ENCODE measurements at places on chromosomes 16 and 17.

DNA sequence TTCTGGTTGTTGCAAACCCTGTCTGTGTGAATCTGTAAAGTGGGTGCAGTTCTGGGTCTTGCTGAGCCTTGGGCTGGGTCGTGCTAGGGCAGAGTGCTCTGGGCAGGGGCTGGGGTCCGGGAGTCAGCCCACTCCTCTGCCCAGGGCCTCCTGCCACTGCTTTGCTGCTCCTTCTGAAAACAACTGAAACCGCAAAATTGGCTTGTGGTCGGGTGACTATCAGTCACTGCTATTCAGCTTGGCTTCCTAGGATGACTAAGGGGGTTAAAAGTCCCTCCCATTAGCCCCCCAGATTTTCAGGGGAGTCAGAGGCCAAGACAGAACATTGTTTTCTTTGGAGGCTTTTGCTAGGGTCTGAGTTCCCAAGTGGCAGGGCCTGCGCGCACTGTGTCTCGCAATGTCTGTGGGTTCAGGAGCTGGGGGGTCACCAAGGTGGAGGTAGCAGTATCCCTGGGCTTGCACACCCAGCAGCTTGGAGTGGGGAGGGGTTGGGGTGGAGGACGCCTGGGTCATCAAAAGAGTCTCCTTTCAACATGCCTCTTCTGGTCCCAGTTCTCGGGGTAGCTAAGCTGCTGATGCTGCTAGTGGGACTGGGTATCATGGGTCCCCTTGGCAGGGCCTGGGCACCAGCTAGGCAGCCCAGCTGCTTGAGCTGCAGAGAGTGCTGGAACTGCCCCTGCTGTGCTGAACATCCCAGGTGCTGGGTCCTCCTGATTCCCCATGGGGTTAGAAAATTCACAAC lies 13.5 kb upstream of the TBX21 start:
- no peak for DNase-seq

- peak; percentile 48 for DNase-seq
These were observed 1.4 kb downstream of the YPEL2 start for GRCh38 chr17:59332749-59333377.

- peak; percentile 97 for DNase-seq
These were observed 273.0 kb upstream of the TBX2 start for GRCh38 chr17:61126473-61127249.

DNA sequence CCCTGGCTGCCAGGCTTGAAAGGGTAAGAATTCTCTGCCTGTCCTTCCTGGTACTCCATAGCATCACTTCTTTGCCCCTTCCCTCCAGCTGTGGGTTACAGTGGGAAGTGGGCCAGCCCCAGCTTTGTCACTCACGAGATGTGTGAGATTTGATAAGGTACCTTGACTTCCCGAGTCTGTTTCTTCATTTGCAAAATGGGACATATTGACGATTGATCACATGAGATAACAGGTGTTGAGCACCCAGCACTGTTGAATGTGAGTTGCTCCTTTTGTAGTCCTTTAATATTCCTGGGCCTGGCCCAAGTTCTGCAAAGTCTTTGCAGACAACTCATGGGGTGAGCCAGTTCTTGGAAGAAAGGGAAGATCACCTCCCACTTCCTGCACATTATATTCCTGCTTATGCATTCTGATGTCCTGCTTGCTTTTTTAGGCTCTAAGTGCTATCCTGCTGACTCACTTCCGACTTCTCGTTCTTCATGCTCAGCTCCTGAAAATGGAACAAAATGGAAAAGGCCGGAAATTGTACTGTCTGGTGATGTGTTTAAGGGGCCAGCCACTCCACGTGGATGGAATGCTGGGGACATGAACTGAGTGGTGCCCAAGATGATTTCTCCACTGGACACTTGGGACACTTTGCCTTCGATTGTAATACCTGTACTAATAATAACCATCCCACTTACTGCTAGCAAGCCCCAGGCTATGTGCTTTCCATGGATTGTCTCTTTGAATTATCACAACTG lies 8.3 kb upstream of the NLK start:
- no peak for DNase-seq

- peak; percentile 72 for DNase-seq
These were observed 323 bp downstream of the ST3GAL2 start for GRCh38 chr16:70438585-70438968.

GRCh38 chr16:67084345-67085028 lies 25.3 kb upstream of the PHAF1 start:
- no peak for DNase-seq

Measured in lung (tissue), 17 donors.